T-helper 1 cell treated with Interleukin-12 subunit alpha and Interleukin-12 subunit beta and Interleukin-4 antibody, amounts not matched to agents 30 ng/mL and 1 ng/mL, for 36 hours (primary cell): ENCODE measurements at places on chromosomes 1 and 21. TPM values are rescaled to one million over a fixed set of nuclear protein-coding genes. Genes with fewer than 3 reads are reported as not detected.

Gene PIK3R3
- total RNA-seq = 2.6 and 3.8 TPM in 2 replicates

Gene CYP2J2
- 1.5 and 1.8 TPM in 2 replicates for total RNA-seq

Gene SCNM1
- 66.5 and 74.8 TPM in 2 replicates for total RNA-seq

Gene RGS16
- 35.7 and 37.8 TPM in 2 replicates for total RNA-seq

Gene ADAMTSL4
- 0.95 and 1.1 TPM in 2 replicates for total RNA-seq

Gene SPRR1B
- not detected in 2 replicates for total RNA-seq

Gene RO60
- total RNA-seq = 62.5 and 74.8 TPM in 2 replicates

Gene ANGPTL1
- not detected in 2 replicates for total RNA-seq

Gene GBP6
- total RNA-seq = 3.8 and 4.2 TPM in 2 replicates

Gene CLDN19
- total RNA-seq = not detected in 2 replicates

Gene MRPS15
- total RNA-seq = 82.2 and 83.0 TPM in 2 replicates

Gene CLDN8
- total RNA-seq = not detected in 2 replicates

Gene SH2D1B
- not detected in 2 replicates for total RNA-seq

Gene TIE1
- total RNA-seq = 0.25 and 0.85 TPM in 2 replicates

Gene SLC9C2
- total RNA-seq = not detected in 2 replicates

Gene NLRP3
- total RNA-seq = 0.20 and 0.27 TPM in 2 replicates

Gene LZIC
- total RNA-seq = 28.2 and 29.5 TPM in 2 replicates

Gene KCNT2
- total RNA-seq = not detected in 2 replicates

Gene RNASEL
- total RNA-seq = 5.3 and 6.0 TPM in 2 replicates

Gene CACHD1
- 0.17 TPM in 1 of 2 replicates, not detected in the other for total RNA-seq

Gene PLA2G4A
- 0.15 TPM in 1 of 2 replicates, not detected in the other for total RNA-seq

Gene PADI3
- total RNA-seq = not detected in 2 replicates

Gene PODN
- total RNA-seq = not detected in 2 replicates

Gene SLC30A10
- total RNA-seq = not detected in 2 replicates

Gene WDR64
- 0.44 TPM in 1 of 2 replicates, not detected in the other for total RNA-seq

Gene S100A7
- total RNA-seq = not detected in 2 replicates

Gene REN
- total RNA-seq = not detected in 2 replicates

Gene FCRL6
- total RNA-seq = 0.34 and 0.49 TPM in 2 replicates

Gene S100A3
- 0.24 TPM in 1 of 2 replicates, not detected in the other for total RNA-seq

Gene CNIH3
- 1.3 and 2.0 TPM in 2 replicates for total RNA-seq

Gene CR1L
- not detected in 2 replicates for total RNA-seq

Gene PIGC
- total RNA-seq = 23.5 and 24.7 TPM in 2 replicates

Gene AVPR1B
- not detected in 2 replicates for total RNA-seq
